ENCODE measurements at places on chromosomes 11 and 22. TPM values are rescaled to one million over a fixed set of nuclear protein-coding genes. Genes with fewer than 3 reads are reported as not detected.

DNA sequence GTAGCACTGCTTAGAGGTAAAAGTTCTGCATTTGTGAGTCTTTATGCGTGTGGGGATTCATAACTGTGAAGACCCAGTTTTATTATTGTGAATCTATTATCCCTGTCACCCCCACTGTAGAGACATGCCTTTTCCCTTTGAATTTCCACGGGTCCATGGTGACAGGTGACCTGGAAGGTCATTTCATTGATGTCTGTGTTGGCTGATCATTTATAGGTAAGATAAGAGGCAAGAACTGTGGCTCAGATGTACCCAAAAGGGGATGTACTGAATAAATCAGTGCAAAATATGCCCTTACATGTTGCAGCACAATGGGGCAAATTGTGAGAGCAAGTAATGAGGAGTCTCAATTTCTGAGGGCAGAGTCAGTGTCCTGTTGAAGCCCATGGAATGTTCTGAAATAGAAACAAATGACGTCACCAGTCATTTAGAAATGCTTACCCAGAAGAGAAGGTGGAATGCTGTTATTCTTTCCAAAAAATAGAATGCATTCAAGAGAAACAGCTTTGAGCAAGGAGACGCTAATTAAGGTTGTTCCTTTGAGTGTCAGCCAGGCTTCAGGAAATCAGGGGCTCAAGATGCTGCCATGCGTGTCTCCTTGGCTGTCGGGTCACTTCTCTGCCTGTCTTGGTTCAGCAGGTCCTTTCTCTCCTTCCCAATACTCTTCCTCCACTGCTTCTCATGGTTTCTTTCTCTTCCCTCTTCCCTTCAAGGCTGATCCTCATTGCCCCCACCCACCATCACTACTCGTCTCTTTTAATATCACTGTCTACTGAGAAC is 118.7 kb upstream of the E2F8 start:
- no peaks in the 10 kb centered on the region for H3K4me1 ChIP-seq
- H3K27me3 ChIP-seq: no peaks in the 10 kb centered on the region
- no peak overlapping the region for H3K4me3 ChIP-seq
- H3K27ac ChIP-seq: no peak overlapping the region
- no peaks in the 10 kb centered on the region for H3K36me3 ChIP-seq
- DNase-seq: no peak

GRCh38 chr11:92246630-92247029 is 22.0 kb downstream of the FAT3 start:
- no peaks in the 10 kb centered on the region for H3K27me3 ChIP-seq
- DNase-seq: no peak
- H3K4me1 ChIP-seq: no peaks in the 10 kb centered on the region
- no peak overlapping the region for H3K27ac ChIP-seq
- no peaks in the 10 kb centered on the region for H3K36me3 ChIP-seq

The KRTAP5-9 gene
- total RNA-seq: not detected

DNA sequence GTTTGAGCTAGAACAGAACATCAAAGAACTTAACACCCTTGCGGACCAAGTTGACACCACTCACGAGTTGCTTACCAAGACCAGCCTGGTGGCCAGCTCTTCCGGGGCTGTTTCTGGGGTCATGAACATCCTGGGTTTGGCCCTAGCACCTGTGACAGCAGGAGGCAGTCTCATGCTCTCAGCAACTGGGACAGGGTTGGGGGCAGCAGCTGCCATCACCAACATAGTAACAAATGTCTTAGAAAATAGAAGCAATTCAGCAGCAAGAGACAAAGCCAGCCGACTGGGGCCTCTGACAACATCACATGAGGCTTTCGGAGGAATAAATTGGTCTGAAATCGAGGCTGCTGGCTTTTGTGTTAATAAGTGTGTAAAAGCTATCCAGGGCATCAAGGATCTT is 8.7 kb downstream of the APOL5 start:
- H3K36me3 ChIP-seq: no peaks in the 10 kb centered on the region
- peaks cover 6% of the 10 kb centered on the region for H3K27me3 ChIP-seq
- no peak for DNase-seq
- H3K4me1 ChIP-seq: no peaks in the 10 kb centered on the region
- no peak overlapping the region for H3K4me3 ChIP-seq

GRCh38 chr11:105786741-105787140 is 176.9 kb downstream of the GRIA4 start:
- DNase-seq: no peak
- no peaks in the 10 kb centered on the region for H3K4me1 ChIP-seq
- H3K4me3 ChIP-seq: no peak overlapping the region
- H3K27me3 ChIP-seq: no peaks in the 10 kb centered on the region
- H3K36me3 ChIP-seq: no peaks in the 10 kb centered on the region

All from HepG2 (cell line).